WTC11 (cell line): ENCODE measurements at places on chromosomes 1 and 21.

DNA sequence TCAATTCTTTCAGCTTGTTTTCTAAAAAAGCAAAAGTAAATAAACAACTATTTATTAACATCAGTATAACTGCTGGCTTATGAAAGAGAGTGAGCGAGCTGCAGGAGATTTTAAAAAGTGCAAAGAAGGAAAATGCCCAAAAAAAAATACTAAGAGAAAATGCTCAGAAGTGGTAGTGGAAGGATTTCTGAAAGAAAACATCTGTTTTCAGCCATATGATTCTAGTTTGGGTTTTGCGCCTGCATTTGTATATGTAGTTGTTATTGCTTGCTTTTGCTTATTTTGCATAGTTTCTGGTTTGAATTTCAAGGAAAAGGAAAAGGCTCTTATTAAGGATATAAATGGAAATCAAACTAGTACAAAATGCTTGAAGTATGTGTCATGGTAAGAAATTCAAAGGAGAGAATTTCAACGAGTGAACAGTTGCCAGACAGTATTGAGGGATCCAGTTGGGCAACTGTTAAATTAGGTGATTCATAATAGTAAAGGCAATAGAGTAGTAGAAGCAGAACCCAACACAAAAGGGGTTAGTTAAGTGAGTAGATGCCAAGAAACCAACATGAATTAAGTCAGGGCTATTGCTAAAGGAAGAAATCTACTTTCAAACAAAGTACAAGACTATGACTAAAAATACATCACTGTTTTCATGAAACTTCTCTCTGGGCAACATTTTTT lies 1.2 kb downstream of the GBP5 start:
- no peak overlapping the region for H3K4me3 ChIP-seq
- DNase-seq = no peak
- H3K4me1 ChIP-seq = no peaks in the 10 kb centered on the region
- no peak overlapping the region for H3K27ac ChIP-seq

DNA sequence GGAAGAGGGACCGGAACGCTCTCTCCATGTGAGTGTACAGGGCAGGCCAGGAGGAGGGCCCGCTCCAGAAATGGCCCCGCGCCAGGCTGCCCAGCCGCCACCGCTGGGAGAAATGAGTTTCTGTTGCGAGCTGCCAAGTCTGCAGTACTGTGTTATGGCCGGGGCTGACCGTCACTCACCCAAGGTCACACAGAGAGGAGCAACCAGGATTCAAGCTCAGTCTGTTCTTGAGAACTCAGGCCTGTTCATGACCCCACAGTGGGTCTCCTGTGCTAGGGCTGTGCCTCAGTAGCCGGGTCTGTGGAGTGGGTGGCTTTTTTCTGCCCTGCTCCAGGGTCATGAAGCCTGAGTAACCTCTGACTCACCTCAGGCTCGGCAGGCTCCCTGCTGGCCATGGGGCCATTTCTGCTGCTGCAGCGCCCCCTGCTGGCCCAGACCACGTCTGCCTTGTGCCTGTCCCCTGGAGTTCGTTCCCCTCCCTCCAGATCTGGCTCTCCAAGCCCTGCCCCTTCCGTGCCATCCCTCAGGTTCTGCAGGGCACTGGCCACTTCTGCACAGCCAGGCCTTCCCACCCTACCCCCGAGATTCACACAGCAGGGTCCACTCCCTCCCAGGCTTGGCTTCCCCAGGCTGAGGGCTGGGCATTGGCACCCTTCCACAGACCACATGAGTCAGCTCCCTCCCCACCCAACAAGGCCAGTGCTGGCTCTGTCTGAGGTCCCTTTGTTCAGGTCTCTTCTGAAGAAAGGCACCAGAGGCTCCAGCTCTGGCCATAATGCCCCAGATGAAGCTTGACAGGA lies 51.8 kb downstream of the EDN2 start:
- no peaks in the 10 kb centered on the region for H3K36me3 ChIP-seq
- DNase-seq = peak; percentile 94
- peaks cover 33% of the 10 kb centered on the region for H3K4me1 ChIP-seq
- peaks cover 3% of the 10 kb centered on the region; the same call in 1 of the 2 replicates for H3K27me3 ChIP-seq
- H3K4me3 ChIP-seq = no peak overlapping the region

GRCh38 chr1:232983375-232983774 lies 33.0 kb downstream of the NTPCR start:
- peaks cover 8% of the 10 kb centered on the region for H3K36me3 ChIP-seq
- H3K4me3 ChIP-seq = no peak overlapping the region
- no peaks in the 10 kb centered on the region for H3K27me3 ChIP-seq
- H3K4me1 ChIP-seq = peaks cover 9% of the 10 kb centered on the region

DNA sequence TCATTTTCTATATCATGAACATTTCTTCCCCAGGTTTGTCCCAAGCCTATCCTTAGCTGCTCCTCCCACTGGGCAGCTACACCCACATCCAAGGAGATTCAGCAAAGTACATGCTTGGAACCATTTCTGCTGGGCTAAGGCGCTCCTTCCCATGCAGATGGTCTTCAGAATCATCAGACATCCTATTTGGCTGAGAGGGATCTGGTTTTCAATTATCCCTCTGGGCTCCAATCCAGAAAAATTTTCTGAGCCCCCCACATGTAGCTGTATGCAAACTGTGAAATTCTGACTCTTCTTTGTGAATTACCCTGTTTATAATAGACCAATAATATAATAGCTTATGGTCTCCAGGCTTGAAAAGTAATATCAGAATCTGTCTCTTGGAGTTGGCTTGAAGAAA lies 99.2 kb downstream of the LAMC2 start:
- H3K27me3 ChIP-seq = no peaks in the 10 kb centered on the region; the same call in 1 of the 2 replicates
- H3K4me1 ChIP-seq = peaks cover 17% of the 10 kb centered on the region
- DNase-seq = no peak

GRCh38 chr1:197249324-197249723 lies 18.7 kb upstream of the CRB1 start:
- no peak for DNase-seq
- H3K27me3 ChIP-seq = no peaks in the 10 kb centered on the region
- H3K4me3 ChIP-seq = no peak overlapping the region
- no peaks in the 10 kb centered on the region for H3K36me3 ChIP-seq
- H3K4me1 ChIP-seq = peaks cover 7% of the 10 kb centered on the region
- no peak overlapping the region for H3K27ac ChIP-seq

- no peaks in the 10 kb centered on the region for H3K27me3 ChIP-seq
- H3K36me3 ChIP-seq = peaks cover 8% of the 10 kb centered on the region; the same call in 1 of the 2 replicates
- peak overlapping the region; percentile 32; the same call in 1 of the 2 replicates for H3K27ac ChIP-seq
- H3K4me3 ChIP-seq = no peak overlapping the region
Observed at GRCh38 chr1:19393046-19393445, 80.9 kb downstream of the SLC66A1 start.

GRCh38 chr1:234647245-234647644 lies 37.3 kb upstream of the IRF2BP2 start:
- no peak overlapping the region for H3K27ac ChIP-seq
- H3K27me3 ChIP-seq = no peaks in the 10 kb centered on the region
- H3K4me1 ChIP-seq = no peaks in the 10 kb centered on the region
- peaks cover 4% of the 10 kb centered on the region; the same call in 1 of the 2 replicates for H3K36me3 ChIP-seq
- no peak overlapping the region for H3K4me3 ChIP-seq
- DNase-seq = no peak

GRCh38 chr21:38664841-38665240 lies 140.9 kb upstream of the ETS2 start:
- H3K4me3 ChIP-seq = no peak overlapping the region
- no peak for DNase-seq
- H3K4me1 ChIP-seq = peaks cover 35% of the 10 kb centered on the region
- no peaks in the 10 kb centered on the region for H3K36me3 ChIP-seq

DNA sequence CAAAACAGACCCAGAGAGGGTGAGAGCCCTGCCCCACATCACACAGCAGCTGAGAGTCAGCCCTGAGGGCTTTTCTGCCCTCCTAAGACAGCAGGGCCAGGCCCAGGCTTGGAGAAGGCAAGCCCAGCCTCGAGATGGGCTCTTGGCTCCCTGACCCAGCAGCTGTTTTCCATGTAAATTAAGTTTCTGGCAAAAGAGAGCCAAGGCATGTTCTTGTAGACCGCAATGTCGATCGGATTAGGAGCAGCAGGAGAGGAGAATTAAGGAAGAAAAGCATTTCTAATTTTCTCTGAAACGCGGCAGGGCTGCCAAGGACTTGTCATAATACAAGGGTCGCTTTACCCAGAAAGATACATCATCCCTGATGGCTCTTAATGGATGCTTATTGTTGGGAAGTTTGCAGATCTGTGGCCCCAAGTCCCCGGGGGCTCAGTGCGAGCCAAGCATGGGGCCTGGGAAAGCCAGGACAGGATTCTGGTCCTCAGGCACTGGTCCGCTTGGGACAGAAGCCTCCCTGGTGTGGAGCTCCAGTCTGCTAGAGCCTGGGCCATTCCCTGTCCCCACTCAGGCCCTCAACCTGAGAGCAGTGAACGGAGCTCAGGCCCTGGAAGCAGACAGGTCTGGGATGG lies 62.8 kb downstream of the DMRTB1 start:
- no peak overlapping the region for H3K27ac ChIP-seq
- H3K4me1 ChIP-seq = peaks cover 9% of the 10 kb centered on the region
- H3K36me3 ChIP-seq = no peaks in the 10 kb centered on the region
